ENCODE measurements at places on chromosomes 1 and 21.

DNA sequence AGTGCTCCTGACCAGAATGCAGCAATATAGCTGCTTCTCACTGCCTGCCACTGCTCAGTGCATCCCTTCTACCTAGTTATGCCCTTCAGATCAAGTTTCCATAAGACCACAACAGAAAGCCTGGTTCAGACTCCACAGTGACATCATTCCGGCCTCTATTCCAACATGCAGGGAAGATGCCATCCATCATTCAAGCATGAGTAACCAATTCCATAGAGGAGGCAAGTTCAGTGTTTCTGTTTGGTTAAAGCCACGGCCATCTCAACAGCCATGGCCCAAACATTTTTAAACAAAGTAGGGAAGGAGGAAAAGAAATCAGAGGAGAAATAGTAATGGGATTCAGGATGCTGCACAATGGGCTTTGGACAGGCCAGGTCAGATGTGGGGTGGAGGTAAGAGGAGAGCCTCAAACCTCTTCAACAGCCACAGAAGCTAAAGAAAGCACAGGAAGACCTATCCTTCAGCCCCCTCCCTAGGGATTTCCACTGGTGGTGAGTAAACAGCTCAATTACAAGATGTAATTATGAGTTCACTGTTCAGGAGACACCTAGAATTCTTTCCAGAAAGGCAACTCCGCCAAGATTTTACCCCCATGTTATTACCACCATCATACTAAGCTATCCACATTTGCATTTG is 484.9 kb downstream of the SETD4 start:
- no peak for DNase-seq

DNA sequence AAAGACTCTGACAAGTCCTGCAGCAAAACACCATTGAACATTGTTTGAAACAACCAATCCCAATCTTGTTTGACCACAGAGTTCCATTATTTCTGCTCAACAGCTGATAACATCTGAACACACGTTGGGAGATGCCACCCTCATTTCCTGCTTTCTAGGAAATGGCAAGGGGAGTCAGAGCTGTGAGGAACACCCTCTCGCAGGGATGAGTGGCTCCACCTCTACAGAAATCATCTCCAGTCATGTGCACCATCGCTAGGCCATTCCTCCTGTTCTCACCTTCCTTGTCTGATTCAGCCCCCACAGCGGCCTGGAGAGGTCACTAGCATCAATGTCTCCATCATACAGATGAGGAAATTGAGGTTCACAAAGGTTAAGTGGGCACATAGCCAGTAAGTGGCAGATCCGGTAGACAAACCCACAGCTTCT is 22.4 kb upstream of the RUNX3 start:
- DNase-seq = no peak

GRCh38 chr1:94422115-94422820 is 4.1 kb downstream of the ABCD3 start:
- DNase-seq = no peak

- DNase-seq = no peak
Observed at GRCh38 chr1:20057886-20058420, 12.0 kb upstream of the PLA2G5 start.

- peak; percentile 10 for DNase-seq
Observed at GRCh38 chr21:32611471-32611997, 643 bp downstream of the CFAP298 start.

- no peak for DNase-seq
Observed at GRCh38 chr1:187096689-187097088, 267.9 kb downstream of the PLA2G4A start.

GRCh38 chr21:33403128-33403785 is at the start of gene IFNGR2:
TSS of gene IFNGR2 (plus strand) at chr21:33403413. CDS start at chr21:33403544, 131 bp downstream.
- no peak for DNase-seq

- DNase-seq = no peak
Observed at GRCh38 chr1:200179781-200180160, 152.3 kb downstream of the NR5A2 start.

- DNase-seq = no peak
Observed at GRCh38 chr1:39735731-39736130, 3.0 kb upstream of the PPIE start.

DNA sequence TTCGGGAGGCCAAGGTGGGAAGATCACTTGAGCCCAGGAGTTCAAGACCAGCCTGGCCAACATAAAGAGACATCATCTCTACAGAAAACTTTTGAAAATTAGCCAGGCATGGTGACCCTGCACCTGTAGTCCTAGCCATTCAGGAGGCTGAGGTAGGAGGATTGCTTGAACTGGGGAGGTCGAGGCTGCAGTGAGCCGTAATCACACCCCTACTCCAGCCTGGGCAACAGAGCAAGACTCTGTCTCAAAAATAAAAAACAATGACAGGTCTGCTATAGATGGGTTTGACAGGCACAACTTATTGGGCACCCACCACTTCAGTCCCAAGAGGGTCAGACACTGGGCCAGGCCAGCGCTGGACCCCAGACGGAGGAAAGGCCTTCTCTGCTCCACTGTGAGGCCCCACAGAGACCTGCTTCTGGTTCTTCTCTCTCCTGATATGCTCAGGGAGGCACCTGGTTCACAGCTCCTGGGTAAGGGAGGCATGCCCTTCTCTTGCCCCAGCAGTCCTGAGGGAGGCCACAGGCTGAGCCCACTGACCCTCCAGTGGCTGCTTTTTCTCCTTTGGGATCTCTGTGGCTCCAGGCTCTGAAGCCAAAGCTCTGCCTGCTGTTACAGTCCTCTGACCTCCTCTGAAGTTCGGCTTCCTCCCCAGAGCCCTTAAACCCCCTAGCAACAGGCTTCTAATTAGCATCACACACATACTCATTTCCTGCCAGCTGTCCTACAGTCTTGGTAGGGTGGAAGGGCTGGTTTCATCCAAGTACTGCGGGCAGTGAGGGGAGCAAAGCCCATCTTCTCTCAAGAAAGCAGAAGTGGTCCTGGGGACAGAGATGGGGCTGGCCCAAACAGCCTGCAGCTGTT is 14.4 kb downstream of the S100A16 start:
- no peak for DNase-seq

DNA sequence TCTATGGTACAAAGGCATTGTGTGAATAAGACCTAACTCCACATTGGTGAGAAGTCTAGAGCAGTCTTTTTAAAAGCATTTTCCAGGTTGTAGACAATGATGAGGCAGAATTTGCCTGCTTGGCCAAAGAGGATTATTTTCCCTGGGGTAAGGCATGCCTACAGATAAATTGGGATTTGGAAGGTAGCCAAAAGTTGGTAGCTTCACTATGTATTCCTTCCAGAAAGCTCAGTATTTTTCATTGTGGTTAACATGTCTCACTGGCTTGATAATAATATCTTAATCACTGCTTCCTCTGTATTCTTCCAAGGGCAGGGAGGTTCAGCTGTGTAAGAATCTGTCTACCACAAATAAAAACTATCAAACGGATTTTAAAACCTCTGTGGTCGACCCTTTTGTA is 590.8 kb upstream of the PRMT6 start:
- no peak for DNase-seq

DNA sequence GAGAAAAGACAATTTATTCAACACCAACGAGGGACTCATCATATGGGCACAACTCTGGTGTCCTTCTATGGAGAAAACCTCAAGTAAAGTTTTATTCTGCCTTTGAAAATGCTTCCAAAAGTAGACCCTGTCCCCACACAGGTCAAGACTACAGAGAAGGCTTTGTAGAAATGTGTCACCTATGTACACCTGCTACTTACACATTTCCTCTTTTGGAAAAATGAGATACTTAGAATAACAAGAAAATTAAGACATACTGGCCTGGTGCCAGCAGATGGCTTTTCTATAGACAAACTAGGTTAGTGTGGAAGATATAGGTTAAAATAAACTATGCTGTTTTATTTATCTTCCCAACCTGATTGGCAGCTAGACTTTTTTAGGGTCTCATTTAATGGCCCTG is 13.6 kb downstream of the POGK start:
- no peak for DNase-seq

GRCh38 chr1:234229581-234230387 is 143.5 kb upstream of the COA6 start:
- no peak for DNase-seq

GRCh38 chr1:22347854-22348760 is 103.5 kb upstream of the ZBTB40 start:
- no peak for DNase-seq

GRCh38 chr1:119448127-119448511 is 33.2 kb downstream of the HSD3B2 start:
- DNase-seq = no peak

DNA sequence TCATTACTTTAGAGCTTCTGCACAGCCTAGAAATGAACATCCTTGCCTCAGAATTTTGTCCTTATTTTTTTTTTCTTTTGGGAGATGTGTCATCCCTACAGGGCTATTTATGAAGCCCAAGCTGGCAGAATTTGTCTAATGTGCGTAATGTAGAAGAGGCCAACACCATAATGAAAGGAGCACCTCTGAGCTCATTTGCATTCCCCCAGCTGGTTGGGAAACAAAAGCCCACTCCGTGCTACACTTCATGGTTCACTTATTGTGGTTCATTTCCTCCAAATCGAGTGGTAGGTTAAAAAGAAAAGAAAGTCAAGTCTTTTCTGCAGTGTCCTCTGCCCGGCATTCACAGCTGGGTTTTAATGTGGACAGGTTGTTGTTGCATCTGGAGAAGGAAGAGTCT is 73.5 kb downstream of the KAZN start:
- no peak for DNase-seq

DNA sequence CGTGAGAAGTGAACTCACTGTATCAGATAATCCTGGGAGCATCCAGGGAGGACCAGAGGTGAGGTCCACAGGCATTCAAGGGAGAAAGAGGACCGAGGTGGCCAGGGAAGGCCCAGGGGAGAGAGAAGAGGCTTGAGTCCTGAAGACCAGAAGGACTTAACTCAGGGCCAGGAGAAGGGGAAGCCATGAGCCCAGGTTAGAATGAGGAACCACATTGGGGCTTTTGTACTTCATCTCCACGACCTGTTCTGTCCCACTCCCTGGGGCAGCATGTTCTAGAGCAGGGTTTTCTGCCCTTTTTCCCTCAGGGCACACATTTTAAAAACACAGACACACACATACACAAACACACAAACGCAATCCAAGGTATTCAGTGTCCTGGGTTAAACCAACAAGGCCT is 8.4 kb downstream of the LGR6 start:
- no peak for DNase-seq
